ENCODE measurements at places on chromosomes 1 and 21.

DNA sequence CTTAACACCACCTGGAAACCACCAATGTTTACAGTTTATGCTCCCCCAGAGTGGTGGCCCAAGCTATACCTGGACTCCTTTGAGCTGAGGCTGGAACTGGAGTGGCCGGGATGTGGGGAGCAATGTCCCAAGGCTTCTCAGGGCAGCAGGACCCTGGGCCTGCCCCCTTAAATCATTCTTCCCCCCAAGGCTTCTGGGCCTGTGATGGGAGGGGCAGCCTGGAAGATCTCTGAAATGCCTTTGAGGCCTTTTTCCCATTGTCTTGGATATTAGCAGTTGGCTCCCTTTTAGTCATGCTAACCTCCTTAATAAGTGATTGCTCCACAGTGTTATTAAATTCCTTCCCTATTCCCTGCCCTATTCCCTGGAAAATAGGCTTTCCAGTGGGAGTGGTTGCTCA lies 185.8 kb downstream of the HS2ST1 start:
- no peak for DNase-seq

DNA sequence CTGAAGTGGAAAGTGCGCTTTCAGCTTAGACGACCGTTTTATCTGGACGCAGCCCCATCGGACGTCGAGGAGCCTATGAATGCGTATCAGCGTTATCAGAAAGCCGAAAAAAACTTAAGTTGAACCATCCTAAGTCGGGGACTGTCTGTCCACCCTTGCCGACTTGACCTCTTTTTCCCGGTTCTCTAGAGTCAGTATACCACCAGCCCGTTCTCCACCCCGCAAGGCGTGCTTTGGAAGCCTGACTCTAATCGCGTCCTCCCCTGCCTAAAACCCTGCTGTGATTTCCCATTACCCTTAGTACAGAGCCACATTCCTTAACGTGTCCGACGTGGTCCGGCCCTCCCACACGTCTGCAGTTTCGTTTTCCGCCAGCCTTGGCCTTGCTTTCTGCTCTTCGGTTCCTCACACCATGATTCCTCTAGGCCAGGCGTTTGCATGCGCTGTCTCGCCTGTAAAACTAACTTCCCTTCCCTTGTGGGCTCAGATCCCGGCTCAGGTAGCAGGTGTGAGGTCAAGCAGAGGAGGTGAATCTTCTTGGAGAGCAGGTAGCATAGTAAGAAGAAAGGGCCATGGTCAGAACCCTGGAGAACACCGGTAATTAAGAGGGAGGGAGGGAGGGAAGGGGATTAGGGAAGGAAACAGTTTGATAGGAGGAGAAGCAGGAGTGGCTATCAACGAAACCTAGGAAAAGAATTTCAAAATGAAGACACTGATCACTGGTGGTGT lies 865 bp downstream of the ADPRS start:
- DNase-seq = no peak

GRCh38 chr1:46517932-46518498 lies 28.4 kb downstream of the DMBX1 start:
- DNase-seq = no peak

GRCh38 chr1:63590166-63590560 lies 3.0 kb upstream of the PGM1 start:
- DNase-seq = no peak

DNA sequence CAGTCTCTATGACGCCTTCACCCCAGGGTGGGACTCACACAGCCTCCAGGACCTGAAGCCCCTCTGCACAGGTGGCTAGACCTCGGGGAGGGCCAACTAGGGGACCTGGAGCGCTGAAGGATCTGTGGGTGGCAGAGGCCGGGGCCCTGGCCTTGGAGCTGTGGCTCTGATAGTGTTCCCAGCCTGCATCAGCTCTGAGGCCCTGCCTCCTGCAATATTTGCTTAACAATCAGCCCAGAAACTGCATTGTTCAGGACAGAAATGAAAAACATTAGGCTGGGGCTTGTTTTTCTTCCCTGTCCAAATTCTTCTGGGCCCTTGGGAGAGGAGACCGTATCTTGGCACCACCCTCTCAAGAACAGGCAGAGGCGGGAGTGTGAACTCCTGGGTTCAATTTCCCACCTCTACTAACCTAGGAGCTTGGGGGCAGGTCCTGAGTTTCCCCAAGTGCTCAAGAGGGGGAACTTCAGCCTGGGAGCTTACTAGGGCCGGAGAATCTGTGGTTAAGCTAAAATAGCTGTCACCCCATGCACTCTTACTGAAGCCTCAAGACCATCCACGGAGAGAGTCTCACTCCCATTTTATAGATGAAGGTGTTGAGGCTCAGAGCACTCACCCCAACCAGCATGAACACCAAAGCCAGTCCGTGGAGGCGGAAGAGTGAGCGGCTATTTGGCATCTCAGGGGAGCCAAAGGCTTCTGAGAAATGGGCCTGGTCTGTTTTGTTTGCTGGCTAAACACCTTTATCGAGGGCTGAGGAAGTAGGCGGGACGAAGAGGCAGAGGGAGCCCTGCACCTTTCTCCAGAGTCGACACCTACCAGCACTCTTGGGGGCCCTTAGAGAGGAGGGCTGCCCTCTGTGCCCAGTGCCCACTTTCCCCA lies 18.8 kb upstream of the CASZ1 start:
- no peak for DNase-seq

DNA sequence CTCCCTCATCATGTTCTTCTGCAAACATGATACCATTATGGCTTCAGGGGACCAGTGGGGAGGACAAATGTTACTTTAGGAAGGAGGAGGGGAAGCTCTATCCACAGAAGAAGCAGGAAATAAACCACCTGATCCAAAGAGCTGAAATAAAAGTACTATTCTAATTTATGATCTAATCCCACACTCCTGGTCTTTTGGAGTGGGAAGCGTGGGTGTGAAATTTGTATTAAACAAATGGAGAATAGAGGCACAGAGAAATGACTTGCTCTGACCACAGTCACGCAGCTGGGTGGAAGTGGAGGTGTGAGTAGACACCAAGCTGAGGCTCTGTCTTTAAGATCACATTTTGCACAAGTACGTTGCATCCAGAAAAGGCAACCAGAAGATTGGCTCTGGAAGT lies 14.5 kb upstream of the STUM start:
- no peak for DNase-seq

GRCh38 chr1:110538075-110538474 lies 19.1 kb upstream of the KCNA10 start:
- no peak for DNase-seq

- DNase-seq = no peak
Observed at GRCh38 chr21:30710499-30710898, 8.1 kb downstream of the KRTAP21-3 start.

DNA sequence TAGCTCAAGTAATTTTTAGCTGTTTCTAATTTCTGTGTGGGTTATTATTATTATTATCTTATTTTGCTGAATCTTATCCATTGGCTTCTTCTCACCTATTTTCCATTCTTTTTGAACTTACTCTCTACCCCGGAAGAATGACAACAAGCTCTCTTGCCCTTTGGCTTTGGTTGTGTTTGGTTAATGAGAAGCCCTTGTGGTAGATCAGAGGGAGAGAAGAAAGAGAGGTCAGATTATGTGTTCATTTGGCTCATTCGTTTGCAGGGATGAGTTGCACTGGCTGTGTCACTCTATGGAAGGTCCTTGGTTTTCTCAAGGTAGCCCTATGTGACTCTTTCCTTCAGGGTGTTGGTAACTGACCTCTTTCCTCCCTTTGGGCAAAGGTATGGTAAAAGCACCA lies 391.9 kb downstream of the LMO4 start:
- DNase-seq = no peak

DNA sequence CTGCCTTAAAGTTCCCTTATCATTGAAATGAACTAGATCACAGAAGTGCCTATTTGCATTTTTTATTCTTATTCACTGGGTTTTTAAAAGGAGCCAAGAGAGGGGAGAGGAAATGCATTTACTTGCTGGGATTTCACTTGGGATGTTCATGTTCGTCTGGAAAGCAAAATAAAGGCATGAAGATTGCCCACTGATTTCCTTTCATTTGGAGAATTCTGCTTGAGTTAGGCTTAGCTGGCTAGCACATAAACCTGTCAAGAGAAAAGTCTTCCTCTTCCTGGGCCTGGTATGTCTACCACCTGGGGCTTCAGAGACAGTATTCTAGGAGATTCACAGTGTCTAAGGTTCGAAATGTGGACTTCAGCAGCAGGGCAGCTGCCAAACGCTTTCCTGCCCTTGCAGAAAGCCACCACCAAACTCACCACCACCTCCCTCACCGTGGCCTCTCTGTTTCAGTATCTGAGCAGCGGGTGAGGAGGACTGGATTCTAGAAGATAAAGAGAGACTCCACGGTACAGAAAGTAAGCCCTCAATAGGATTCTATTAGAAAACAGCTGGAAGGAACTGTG lies 44.5 kb downstream of the HIVEP3 start:
- DNase-seq = no peak

DNA sequence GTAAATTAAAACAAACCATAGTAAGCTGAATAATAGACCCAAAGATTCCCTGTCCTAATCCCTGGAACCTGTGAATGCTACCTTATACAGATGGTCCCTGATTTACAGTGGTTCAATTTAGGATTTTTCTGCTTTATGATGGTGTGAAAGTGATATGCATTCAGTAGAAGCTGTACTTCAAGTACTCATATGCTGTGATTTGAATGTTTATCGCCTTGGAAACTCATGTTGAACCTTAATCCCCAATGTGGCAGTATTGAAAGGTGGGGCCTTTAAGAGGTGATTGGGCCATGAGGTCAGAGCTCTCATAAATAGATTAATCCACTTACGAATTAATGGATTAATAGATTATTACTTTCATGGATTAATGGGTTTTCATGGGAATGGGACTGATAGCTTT lies 10.6 kb upstream of the RRP15 start:
- DNase-seq = no peak

GRCh38 chr21:28823429-28823828 lies 169.2 kb downstream of the LTN1 start:
- DNase-seq = no peak

GRCh38 chr1:9600861-9601834 lies 12.4 kb downstream of the TMEM201 start:
- no peak for DNase-seq

GRCh38 chr1:47898133-47898845 lies 98.9 kb downstream of the TRABD2B start:
- no peak for DNase-seq

GRCh38 chr1:193433599-193433998 lies 247.2 kb upstream of the B3GALT2 start:
- no peak for DNase-seq

DNA sequence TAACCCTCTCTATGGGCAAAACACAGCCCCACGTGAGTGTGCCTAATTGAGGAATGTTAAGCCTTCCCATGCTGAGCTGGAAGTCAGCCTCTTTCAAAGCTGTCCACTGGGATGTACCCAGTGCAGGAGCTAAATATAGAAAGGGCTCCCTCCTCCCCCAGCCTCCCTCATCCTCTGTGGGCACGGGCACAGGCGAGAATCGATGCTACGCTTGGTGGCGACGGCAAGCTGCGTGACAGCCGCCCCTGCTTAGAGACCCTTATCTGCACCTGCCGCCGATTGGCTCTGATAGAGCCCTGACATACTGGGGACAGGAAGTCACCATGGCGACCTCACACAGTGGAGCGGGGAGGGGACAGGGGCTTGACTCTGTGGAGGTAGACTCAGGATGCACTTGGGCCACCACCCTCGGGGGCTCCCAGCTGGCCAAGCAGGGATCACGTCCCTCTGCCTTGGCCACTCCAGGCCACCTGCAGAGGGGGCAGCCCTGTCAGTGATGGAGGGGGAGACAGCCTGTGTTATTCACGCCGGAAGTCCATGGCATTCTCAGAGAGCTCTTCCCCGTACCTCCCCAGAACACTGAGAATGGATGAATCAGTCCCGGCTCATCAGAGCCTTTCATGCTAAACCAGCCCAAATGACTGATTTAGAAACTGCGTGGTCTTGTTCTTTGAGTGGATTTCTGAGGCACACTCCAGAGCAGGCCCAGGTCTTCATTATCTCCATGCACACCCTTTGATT lies 84.8 kb downstream of the KCND3 start:
- no peak for DNase-seq

DNA sequence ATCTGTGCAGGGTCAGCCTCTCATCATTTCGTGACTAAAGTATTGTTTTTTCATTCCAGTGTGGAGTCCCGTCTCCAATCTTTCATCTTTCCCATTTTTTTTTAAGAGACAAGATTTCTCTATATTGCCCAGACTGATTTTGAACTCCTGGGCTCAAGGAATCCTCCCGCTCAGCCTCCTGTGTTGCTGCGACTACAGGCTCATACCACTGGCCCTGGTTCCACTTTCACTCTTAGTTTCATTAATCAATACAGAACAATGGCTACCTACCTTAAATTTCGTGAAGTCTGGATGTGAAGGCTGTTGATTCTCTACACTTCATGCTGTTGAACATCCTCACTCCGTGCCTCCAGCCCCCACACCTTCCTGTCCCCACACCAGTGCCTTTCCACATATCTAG lies 97.7 kb upstream of the GREM2 start:
- DNase-seq = no peak

GRCh38 chr1:159646687-159647086 lies 59.1 kb downstream of the APCS start:
- no peak for DNase-seq

DNA sequence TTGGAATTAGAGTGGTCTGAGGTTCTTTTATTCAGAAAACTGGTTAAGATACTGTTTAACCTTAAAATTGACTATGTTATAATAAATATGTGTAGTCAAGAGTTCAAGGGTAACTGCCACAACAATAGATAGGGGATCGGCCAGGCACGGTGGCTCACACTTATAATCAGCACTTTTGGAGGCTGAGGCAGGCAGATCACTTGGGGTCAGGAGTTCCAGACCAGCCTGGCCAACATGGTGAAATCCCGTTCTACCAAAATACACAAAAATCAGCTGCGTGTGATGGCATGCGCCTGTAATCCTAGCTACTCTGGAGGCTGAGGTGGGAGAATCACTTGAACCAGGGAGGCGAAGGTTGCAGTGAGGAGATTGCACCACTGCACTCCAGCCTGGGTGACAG lies 39.5 kb downstream of the PDC start:
- no peak for DNase-seq

DNA sequence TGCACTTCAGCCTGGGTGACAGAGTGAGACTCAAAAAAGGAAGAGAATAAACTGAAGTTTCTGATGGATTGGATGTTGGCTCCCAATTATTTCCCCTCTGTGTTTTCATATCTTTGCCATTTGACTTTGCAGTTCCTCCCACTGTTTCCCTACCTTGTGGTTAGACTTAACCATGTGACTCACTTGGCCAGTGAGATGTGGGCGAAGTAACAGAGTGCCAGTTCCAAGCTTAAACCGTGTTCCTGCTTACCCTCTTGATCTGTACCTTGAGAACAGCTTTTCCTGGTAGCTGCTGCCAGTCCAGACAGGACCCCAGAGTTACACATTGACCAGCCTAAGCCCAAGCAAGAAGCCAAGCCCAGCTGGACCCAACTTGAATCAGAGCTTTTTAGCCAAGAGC lies 323.4 kb downstream of the LTN1 start:
- DNase-seq = no peak

DNA sequence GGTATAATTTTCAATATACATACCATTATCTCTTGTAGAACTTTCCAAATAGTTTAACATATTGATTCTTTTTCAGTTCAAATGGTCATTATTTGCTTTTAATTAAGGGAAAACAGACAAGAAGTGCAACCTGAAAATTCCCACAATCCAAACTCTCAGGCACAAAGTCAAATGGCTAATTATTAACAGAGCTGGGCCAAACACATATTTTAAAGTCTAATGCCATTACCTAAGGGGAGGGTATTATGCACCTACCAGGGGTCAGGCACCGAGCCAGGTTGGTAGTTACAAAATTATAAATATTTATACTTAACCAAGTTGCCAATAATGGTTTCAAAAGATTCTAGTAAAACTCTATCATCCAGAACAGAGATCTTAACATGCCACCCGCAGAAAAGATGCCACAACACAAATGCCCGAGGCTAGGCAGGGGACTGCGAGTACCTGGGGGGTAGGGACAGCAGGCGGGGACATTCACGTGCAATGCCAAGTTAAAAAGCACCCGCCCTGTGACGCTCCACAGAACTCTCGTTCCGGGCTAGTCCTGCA lies 15.0 kb downstream of the LBR start:
- DNase-seq = no peak

Data from T-helper 9 cell (primary cell).